ENCODE measurements at places on chromosomes 2 and 18. TPM values are rescaled to one million over a fixed set of nuclear protein-coding genes. Genes with fewer than 3 reads are reported as not detected.
A peak's percentile ranks its signal among the peaks of the same experiment; 100 is the strongest.

- no peak for DNase-seq
Measured at GRCh38 chr2:181356526-181357130, 100.6 kb upstream of the ITGA4 start.

DNA sequence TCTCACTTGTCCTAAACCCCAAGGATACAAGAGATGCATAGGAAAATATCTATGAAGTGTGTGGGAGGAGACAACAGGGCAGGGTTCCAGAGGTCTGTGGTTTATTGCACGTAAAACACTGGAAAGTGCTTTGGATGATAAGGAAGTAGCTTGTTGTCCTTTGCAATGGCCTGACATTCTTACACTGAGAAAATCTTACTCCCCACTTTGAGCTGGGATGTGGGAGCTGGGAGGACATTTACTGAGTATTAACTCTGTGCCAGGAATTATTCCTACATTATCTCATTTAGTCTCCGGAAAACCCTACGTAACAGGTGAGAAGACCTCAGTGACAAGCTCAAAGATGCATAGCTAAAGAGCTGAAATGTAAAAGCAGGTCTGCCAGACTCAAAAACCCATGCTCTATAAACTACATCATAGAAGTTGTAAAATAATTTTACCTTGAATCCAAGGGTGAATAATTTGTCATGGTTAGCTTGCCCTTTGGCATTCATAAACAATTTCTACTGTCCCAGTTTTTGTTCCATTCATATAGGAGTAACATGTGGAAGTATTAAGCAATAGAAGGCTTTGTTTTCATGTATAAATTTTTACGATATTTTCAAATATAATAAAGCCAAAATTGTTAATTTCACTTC, 9.2 kb upstream of the GALNT3 start:
- no peak for DNase-seq

- DNase-seq: peak; percentile 33
Measured at GRCh38 chr2:8966123-8966908, 37.2 kb downstream of the MBOAT2 start.

The FBXO11 gene
- polyA plus RNA-seq: 16.2 TPM

The LRRTM4 gene
- polyA plus RNA-seq: not detected

Measured in foreskin keratinocyte (primary cell).